ENCODE measurements at places on chromosomes 12 and 14.
A peak's percentile ranks its signal among the peaks of the same experiment; 100 is the strongest.

GRCh38 chr14:38775986-38776385, 327.0 kb downstream of the SEC23A start:
- DNase-seq = no peak

- DNase-seq = peak; percentile 8
Observed at GRCh38 chr12:1911598-1912575, 6.6 kb downstream of the CACNA2D4 start.

GRCh38 chr12:52003016-52003550, 3.7 kb upstream of the TAMALIN start:
- no peak for DNase-seq

DNA sequence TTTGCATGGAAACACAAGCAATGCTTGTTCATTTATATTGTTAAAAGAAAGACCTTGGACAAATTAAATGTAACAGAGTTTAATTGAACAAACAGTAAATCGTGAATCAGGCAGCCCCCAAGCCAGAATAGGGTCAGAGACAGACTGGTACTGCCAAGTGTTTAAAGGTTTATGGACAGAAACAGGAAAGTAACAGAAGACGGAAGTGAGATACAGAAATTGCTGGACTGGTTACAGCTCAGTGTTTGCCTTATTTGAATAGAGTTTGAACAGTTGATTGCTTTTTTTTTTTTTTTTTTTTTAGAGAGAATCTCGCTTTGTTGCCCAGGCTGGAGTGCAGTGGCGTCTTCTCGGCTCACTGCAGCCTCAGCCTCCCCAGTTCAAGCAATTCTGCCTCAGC, 50.3 kb downstream of the DAO start:
- peak; percentile 28 for DNase-seq

DNA sequence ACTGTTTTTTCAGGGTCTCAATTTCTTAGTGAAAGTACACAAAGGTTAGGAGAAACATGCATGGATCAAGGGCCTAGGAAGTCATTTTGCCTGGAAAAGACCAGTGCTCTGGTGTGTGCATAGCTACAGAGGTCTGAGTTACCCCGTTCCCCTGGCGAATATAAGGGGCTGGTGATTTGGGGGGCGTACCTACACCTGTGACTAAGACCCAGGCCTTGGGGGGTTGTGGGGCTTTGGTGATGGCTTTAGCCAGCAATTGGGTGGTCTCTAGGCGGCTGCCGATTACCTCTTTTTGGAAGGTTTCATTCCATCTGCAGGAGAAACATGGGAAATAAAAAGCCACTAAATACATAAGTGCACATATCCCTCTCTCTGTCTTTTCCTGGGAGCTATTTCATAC, 1.1 kb downstream of the SDR39U1 start:
- no peak for DNase-seq

DNA sequence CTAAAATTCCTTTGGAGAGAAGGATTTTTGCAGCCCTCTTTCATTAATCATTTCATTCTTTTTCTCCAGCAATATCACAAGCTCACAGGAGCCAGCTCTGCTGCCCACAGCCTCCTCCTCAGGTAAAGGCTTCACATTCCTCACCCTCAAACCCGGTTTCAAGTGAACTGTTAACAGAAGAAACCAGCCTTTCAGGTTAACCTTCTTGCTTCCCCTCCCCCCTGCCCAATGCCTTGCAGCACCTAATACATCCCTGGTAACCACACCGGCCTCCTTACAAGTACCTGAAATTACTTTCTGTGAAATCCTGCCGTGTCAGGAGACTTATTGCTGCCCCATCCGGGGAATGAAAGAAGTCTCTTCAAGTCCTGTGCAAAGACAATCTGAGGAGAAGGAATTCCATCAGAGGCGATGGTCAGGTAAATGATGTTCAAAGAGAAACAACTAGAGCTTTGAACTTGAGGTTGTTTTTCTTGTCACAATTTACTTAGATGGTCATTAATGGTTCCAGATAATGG, 111.2 kb downstream of the MYRFL start:
- DNase-seq = no peak

- DNase-seq = no peak
Observed at GRCh38 chr12:6963016-6963731, 7.3 kb downstream of the PHB2 start.

- DNase-seq = peak; percentile 67
Observed at GRCh38 chr12:113479590-113480335, 8.1 kb upstream of the LHX5 start.

DNA sequence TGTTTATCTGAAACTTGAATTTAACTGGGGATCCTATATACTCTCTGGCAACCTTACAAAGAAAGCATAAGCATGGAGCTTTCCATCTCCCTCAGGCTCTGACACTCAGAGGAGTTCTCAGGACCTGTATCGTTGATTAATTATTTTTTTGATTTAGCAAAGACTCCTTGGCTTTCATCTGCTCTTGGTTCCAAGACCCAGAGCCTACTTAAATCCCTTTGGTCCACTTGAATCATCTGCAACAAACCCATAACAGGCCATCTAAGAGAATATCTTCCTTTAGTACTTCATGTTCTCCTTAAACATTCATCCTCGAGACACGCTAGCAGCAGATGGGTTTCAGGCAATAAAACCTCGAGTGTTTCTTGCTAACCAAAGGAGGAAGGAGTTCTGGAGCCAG, 85.4 kb downstream of the ZFP36L1 start:
- DNase-seq = no peak

DNA sequence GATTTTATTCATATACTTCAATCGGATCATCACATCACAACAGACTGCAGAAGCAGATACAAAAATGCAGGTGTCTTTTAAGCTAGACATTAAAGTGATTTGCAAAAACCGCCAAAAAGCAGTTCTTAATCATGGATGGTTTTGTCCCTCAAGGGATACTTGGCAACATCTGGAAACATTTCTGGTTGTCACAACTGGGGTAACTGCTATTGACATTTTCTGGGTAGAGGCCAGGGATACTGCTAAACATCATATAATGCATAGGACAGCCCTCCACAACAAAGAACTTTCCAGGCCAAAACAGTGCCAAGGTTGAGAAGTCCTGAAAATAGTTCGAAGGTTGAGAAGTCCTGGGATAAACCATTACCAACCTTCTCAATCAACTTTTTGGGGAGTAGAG, 101.8 kb upstream of the BBS10 start:
- DNase-seq = no peak

- no peak for DNase-seq
Observed at GRCh38 chr12:109760930-109761921, 47.6 kb downstream of the FAM222A start.

DNA sequence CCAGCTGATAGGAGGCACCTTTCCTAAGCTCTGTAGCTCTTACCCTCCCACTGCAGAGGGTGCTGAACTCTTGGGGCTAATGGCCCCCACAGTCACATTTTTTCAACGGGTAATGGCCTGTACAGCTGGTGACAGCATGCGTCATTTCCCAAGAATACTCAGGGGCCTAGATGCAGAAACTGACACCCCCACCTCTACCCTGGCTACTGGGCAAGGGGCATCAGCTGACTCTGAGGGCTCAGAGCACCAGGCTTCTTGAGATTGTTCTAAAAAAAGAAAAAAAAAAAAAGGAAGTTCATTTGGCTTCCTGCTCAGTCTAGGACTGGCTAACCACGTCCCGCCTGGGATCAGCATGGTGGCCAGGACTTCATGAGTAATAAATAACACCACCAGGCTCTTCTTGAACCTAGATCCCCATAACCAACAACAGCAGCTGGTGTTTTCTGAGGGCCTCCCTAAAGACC, 35.2 kb downstream of the ZFP36L1 start:
- DNase-seq = no peak

DNA sequence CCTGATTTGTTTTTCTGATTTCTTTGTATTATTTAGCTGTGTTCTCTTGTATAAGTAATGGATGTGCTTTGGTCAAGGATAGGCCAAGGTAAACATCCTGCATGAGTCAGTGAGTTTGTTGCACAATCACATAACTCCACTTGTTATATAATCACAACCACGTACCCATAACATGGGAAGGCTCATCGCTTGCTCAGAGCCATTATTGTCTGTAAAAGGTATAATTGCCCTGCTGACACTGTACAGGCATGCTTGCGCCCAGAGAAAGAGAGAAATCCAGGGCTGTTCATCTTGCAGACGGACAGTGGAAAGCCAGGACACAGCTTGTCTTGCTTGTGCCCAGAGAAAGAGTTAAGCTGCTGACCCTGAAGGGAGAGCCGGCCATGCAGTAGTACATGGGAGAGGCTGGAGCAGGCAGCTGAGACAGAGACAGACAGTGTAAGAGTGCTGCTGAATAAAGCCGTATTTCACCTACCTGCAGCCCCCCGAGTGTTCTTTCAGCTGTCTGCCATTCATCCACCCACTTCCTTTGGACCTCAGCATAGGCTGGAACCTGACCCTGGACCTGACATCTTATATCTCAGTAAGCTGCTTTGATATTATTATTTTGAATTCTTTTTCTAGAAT, 174.7 kb upstream of the DAAM1 start:
- no peak for DNase-seq

- no peak for DNase-seq
Observed at GRCh38 chr14:85909581-85909980, 379.6 kb downstream of the FLRT2 start.

- no peak for DNase-seq
Observed at GRCh38 chr12:62613081-62613480, 146.5 kb downstream of the MON2 start.

GRCh38 chr12:106369624-106370346, 12.2 kb downstream of the POLR3B start:
- DNase-seq = no peak

DNA sequence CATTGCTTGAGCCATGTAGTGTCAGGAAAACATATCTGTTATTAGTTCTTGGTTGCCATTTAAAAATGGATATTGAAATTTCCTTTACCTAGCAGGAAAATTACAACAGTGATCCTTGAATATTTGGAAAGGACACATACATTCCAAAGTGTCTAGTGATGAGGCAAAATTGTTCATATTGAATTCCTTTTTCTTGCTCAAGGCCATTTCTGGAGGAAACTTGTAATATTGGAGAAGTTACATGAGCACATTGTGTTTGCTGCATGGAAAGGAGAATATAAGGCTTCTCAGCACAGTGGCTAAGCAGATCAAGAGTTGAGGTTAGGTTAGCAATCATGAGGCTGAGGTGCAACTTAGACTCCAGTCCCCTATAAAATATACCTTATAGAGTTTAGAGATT, 121.9 kb downstream of the PDE3A start:
- DNase-seq = no peak

- no peak for DNase-seq
Observed at GRCh38 chr12:8823565-8824300, 1.3 kb downstream of the A2ML1 start.

- DNase-seq = no peak
Observed at GRCh38 chr14:94970941-94971730, 186.2 kb downstream of the DICER1 start.

DNA sequence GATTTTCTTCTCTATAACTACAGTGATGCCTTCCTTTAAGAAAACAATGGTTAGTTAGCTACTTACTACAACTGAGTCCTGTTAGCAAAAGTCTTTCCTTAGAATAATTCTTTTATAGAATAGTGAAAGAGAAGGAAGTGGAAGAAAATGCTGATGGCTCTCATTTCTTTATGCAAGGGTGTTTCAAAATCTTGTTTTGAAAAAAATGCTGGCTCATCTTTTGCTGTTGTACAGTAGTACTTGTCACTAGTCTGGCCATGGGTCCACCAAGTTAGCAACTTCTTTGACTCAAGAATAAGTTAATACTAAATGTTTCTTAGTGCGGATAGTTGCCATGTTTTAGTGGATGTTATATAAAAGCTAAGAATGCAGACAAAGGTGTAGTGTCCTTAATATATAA, 225.4 kb downstream of the PTPRO start:
- DNase-seq = no peak

GRCh38 chr12:109817627-109818231, 15.5 kb downstream of the TRPV4 start:
- DNase-seq = no peak

DNA sequence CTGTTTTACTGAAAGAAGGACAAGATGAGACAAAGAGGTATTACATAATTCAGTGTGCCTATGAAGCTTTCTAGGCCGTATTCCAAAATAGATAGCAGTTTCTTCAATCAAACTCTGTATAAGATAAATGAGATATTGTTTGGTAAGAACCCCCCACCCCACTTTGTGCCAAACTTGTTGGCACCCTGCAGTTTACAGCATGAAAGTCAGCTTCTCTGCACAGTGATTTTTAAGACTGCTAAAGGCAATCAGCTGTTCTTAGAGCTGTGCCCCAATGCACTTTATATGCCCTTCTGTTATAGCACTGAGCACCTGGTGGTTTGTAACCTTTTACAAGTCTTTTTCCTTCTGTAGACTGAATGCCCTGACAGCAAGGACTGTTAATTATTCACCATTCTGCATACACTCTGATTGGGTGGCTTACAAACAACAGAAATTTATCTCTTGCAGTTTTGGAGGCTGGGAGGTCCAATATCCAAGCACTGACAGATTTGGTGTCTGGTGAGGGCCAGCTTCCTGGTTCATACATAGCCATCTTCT, 76.7 kb downstream of the ANO4 start:
- DNase-seq = no peak

DNA sequence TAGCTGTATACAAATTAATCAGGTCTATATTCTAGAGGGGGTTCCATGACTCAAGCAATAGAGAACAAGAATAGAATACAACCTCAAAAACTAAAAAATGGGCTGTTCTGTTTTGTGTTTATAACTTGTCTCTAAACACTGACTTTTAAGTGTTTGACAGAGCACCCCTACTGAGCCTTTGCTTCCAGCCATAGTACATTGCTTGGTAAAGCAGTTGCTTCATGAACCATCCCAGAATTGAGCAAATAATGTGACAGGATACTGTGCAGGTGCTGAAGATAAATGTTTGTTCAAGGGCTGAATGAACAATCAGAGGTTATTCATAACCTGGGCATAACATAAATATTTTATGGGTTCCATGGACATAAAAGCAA, 11.5 kb downstream of the SPTSSA start:
- DNase-seq = no peak

DNA sequence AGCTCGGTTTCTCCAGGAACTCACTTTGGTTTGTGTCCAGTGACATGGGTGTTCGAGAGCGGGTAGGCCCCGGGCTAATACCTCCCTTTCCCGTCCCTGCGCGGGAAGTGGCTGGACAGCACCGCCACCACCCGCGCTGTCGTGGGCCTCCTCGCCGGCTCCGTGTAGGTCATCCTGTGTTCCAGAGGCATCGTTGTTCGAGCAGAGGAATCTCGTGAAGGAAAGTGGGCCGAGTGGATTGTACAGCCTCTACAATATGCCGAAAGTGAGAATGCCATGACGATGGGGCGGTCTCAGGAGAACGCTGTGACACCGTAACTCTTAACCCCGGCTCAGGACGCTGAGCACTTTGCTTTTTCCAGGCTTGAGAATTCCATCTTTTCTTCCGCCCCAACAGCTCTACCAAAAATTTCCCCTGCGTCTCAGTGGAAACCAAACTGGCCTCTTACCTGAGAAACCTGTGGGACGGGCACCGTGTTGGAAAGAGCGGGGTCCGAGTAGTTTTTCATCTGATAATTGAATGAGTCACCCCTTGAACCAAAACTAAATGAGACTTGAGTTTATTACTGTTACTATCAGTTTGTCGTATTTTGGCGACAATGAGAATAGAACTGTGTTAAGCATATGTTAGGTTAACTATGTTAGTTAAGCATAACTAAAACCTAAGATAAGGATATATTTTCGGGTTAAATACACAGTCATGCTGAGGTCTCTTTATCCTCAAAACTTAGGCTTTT, 510 bp downstream of the EIF2S1 start:
- no peak for DNase-seq

All from GM20000 (cell line).